ENCODE measurements at places on chromosomes 2 and 18.

DNA sequence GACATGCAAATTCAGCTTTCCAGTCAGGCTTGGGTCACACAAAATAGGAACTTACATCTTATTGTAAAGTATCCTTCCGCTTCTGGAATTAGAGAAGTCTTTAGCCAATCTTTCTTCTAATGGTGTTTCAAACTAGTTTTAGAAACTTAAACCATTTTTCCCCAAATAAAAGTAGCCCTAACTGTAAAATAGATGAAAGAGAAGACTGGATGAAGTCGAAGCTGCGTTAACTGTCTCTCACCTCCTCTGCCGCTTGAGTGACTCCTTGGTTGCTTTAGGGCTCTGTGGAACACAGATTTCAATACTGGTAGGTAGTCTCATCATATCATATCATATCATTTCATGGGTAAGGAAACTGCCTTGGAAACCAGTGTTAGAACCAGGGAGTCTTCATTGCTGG is 498.4 kb downstream of the XIRP2 start:
- no peak for DNase-seq

GRCh38 chr2:43004879-43005244 is 212.5 kb upstream of the HAAO start:
- DNase-seq: no peak

DNA sequence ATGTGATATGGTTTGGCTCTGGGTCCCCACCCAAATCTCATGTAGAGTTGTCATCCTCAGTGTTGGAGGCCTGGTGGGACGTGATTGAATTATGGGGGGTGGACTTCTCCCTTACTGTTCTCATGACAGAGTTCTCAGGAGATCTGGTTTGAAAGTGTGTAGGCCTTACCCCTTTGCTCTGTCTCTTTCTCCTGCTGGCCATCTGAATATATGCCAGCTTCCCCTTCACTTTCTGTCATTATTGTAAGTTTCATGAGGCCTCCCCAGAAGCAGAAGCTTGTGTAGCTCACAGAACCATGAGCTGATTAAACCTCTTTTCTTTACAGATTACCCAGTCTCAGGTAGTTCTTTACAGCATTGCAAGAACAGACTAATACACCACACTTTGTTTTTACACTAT is 222.3 kb downstream of the DOK6 start:
- DNase-seq: no peak

DNA sequence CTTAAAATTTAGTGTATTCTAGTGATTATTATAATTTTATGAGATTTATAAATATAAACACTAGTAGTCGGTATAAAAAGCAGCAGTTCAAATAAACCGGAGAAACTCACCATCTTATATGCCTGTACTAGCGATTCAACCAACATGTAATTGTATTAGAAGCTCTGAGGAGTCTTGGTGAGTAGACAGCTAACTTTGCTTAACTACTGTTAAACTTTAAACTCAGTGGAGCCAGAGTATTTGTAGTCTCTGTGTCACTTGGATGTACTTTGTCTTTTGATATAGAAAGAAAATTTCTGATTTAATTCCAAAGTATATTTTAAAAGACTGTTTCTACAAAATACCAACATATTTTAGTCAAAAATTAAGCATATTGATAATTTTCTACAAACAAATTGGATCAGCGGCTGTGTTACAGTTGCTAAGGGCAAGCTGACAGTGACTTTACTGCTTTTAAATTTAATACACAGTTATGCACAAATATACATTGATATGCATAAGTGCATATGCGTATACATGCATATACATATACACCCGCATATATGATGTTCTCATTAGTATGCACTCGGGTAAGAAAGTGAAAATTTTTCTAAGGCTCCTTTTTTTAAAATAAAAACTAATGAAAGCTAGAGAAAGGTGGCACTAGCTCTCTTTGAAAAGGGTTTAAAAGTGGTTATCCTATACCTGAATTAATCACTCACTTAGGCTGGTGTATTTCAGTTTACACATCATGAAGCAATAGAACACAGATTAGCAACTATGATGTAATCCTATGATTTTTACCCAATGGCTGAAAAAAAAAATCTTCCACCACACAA is 374.5 kb downstream of the NCKAP5 start:
- DNase-seq: no peak

- no peak for DNase-seq
Measured at GRCh38 chr2:207975921-207976320, 49.4 kb downstream of the PLEKHM3 start.

DNA sequence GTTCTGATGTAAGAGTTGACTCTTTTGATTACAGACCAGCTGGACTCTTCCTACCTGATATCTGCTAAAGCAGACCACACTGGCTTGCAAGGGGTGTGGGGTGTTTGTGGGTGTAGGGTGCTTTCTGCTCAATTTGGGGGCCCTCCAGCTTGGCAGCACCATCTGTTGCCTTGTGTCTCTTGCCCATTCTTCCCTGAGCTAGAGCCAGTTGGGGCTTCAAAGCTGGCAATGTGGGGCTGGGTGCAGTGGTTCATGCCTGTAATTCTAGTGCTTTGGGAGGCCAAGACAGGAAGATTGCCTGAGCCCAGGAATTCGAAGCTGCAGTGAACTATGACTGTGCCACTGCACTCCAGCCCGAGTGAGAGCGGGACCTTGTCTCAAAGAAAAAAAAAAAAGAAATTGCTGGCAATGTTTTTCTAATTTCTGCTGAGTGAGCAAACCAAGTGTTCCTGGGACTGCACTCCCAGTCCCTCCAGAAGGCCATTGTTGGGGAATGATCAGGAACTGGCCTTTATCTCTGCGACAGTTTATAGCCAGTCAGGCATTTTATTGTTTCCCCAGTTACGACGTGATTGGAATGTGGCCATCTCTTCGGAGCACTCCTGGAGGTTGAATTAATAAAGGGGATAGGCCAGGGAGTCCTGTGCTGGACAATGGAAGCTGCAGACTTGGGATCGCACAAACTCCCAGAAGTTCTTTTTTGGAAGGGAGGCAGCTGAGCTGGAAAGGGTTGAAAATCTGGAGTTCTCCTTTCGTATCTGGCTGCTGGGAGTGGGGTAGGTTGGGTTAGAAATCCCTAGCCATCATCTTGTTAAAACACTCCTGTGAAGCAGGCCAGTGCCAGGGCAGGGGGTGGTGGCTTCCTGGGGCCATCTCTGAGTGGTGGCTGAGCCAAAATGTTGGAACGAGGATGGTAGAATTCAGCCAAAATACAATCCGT is 57.2 kb downstream of the LIPG start:
- no peak for DNase-seq

- no peak for DNase-seq
Measured at GRCh38 chr2:80348078-80348477, 43.5 kb upstream of the LRRTM1 start.

DNA sequence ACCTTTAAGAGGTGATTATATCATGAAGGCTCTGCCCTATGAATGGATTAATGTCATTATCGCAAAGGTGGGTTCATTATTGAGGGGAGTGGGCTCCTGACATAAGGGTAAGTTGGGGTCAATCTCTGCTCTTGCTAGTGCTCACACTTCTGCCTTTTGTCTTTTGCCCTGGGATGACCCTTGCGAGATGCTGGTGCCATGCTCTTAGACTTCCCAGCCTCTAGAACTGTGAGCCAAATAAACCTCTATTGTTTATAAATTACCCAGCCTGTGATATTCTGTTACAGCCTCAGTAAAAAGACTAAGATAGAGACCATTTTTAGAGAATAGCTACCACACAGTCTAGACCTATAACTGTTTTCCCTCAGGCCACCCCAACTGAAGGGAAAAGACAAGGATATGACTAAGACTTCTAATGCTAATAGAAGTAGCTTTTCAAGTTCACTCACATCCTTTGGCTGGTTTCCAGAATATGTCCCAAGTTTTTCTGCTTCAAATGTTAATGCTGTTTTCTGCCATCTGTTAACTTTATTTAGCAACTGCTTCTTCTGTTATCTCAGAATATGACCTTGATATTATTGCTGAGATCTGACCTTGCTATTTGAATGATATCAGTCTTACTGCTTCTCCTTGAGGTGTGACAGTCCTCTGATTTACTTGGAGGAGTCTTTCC is 65.1 kb upstream of the STAM2 start:
- peak; percentile 62 for DNase-seq

DNA sequence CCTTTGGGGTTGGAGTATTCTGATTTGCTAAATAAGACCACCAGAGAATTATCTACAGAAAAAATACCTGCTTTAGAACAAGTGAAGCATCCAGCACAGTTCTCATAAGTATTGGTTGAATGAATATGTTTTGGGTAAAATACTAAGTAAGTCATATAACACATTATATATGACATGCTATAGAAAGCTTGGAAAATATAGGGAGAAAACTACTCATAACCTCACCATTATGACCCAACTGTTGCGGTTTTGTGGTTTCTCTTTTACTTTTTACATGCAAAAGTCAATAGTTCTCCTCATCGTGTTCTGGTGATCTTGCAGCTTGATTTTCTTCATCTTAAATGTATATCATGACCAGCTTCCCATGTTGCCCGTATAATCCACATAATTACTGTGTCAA is 66.2 kb downstream of the DIPK1C start:
- DNase-seq: no peak

- DNase-seq: no peak
Measured at GRCh38 chr2:118495290-118495689, 352.2 kb downstream of the EN1 start.

- DNase-seq: no peak
Measured at GRCh38 chr2:42127425-42128424, 41.4 kb upstream of the EML4 start.

- DNase-seq: no peak
Measured at GRCh38 chr2:144128130-144128746, 391.7 kb downstream of the ZEB2 start.

DNA sequence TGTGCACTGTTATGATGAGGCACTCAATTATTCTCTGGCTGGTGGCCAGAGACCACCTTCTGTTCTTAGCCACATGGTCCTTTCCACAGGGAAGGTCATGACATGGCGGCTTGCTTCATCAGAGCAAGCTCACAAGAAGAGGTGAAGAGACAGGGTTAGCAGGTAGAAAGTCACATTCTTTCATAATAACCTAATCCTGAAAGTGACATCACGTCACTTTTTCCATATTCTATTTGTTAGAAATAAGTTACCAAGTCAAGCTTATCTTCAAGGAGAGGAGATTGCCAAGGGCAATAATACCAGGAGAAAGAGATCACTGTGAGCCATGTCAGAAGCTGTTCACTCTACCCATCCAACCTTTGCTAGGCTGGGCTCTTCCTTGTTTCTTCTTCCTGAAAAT is 139.4 kb downstream of the OSR1 start:
- DNase-seq: peak; percentile 29

GRCh38 chr2:85259879-85260278 is 67.9 kb downstream of the TGOLN2 start:
- no peak for DNase-seq

- no peak for DNase-seq
Measured at GRCh38 chr18:79506191-79507075, 110.7 kb downstream of the NFATC1 start.

- no peak for DNase-seq
Measured at GRCh38 chr2:30476636-30477035, 29.6 kb downstream of the LCLAT1 start.

DNA sequence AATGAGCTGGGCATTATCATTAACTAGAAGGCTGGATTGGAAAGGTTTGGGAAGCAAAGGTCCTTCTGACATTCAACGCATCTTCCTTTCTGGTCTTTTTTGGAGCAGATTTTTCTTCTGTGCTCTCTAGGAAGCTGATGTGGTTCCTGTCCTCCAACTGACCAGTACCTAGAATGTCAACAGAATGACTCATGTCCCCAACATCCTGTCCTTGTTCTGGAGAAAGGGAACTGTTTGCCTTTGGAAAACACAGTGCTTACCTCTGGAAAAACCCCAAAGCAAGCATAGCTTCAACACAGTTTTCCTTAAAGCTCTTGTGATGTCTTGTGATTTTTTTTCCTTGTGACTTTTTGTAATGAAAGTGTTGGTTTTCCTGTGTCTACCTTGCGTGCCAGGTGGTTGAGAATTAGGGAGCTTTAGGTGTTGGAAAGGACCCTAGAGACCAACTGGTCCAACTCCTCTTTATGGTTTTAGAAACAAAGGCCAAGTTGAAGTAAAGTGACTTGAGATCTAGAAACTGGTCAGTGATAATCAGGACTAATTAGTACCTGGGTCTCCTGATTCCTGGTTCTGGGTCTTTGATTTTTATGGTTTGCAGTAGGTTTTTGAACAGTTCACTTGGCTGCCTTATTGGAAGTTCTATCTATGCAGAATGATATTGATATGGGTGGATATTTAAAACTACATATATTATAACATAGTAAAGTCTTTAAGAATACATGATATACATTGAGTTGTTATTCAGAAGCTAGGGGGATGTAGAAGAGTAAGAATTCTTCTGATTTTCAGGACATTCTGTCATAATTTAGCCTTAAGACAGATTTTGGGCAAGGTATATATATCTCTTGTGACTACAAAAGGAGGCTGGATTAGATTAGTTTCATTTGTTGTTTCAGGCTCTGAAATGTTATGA is 70.5 kb downstream of the FMNL2 start:
- DNase-seq: no peak

DNA sequence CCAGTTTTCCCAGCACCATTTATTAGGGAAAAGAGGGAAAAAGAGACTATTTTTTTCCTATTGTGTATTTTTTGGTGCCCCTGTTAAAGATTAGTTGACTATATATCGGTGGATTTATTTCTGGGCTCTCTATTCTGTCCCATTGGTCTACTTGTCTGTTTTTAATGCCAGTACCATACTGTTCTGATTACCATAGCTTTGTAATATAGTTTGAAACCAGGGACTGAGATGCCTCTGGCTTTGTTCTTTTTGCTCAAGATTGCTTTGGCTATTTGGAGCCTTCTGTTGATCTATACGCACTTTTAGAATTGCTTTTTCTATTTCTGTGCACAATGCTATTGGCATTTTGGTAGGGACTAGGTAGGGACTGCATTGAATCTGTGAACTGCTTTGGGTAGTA is 151.7 kb downstream of the ADCYAP1 start:
- no peak for DNase-seq

DNA sequence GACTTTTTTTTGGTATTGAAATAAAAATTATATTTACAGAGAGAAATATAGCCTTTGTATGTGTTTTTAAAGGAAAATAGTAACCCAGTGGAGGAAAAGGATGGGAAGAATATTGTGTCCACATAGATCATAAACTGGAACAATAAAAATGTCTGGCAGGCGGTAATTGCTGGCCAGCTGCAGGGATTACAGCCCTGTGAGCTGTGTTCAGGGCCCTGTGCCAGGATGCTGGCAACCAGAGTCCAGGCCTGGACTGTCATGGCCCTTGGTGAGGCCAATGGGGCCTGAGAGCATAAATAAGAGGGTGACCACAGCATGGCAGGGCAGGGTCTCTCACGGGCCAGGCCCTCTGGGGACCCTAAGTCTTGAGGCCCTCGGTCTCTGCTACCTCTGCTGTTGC is 171.2 kb downstream of the ACOXL start:
- DNase-seq: no peak

DNA sequence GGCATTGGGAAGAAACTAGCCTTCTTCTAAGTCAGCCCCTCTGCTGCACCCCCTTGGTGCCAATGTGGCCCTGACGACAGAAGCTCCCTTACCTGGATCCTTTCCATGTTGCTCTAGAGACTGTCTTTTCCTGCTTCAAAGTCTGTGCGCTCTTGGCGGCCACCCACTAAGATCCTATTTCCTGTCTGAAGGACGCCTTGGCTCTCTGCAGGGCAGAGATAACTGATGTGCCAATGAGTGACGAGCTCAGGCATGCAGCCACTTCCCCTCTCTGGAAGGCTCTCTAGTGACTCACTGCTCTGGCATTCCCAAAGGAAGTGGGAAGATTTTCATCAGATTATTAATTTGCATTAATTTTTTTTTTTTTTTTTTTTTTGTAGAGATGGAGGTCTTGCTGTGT is 273.5 kb downstream of the CDH20 start:
- DNase-seq: no peak
